ENCODE measurements at places on chromosomes 4 and X.

DNA sequence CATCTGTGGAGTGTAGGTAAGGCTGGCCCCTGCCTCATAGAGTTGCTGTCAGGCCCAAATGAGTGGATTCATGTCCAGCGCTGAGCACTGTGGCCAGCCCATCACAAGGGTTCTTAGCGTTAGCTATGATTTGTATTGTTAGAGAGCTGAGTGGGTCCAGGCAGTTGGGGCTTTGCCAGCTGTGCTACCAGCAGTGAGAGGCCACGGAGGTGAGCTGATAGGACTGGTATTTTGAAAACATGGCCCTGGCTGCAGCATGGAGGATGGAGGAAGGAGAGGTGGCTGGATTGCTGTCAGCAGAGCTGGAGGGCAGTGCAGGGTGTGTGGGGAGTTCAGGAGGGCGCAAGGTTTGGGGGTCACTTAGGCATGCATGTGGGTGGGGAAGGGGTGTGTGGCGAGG is 69.8 kb downstream of the PSAPL1 start:
- no peak for DNase-seq

GRCh38 chrX:126701380-126701779 is 118.1 kb upstream of the PRR32 start:
- DNase-seq, result peak; percentile 29

GRCh38 chr4:66681962-66682361 is 863.3 kb downstream of the CENPC start:
- no peak for DNase-seq

- DNase-seq, result no peak
Observed at GRCh38 chr4:109278594-109279031, 23.8 kb downstream of the COL25A1 start.

GRCh38 chr4:93182722-93183121 is 645.8 kb upstream of the ATOH1 start:
- DNase-seq, result no peak

DNA sequence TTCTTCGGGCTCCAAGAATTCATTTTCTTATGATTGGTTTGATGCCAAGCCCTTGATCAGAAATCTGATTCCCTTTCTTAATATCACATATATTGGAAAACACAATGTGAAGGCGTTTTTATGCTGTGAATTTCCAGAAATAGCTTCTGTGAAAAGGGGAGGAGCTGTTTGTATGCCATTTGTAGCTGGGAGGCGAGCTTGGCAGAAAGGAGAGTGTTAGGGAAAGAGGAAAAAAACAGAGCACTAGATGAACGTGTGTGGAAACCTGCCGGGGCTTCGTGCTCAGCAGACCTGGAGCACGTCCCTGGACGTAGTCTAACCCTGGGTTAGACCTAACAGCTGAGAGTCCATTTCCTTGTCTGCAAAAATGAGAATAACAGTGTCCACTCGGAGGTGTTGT is 3.4 kb downstream of the CLCN4 start:
- DNase-seq, result no peak

- DNase-seq, result peak; percentile 33
Observed at GRCh38 chr4:1856943-1857699, 1.2 kb upstream of the LETM1 start.

DNA sequence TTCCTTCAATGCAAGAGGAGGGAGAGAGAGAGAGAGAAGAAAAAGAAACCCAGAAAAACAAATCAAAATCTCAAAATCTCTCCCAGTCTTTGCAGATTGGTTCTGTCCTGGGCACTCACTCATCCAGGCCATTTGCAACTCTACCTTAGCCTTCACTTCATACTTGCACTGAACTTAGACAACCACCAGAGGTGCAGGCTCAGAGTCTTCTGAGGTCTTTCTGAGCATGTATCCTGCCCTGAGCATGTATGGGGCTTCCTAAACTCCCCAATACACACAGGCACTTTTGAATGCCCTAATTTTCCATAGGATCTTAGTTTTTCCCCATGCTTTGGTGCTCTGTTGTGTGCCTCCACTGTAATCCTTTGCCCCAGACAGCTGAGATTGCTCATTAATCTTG is 2.9 kb downstream of the CFI start:
- no peak for DNase-seq

GRCh38 chr4:137701401-137701800 is 169.1 kb upstream of the PCDH18 start:
- no peak for DNase-seq

GRCh38 chr4:154616287-154616686 is 3.8 kb upstream of the FGG start:
- DNase-seq, result no peak

GRCh38 chrX:151792505-151792904 is 58.0 kb downstream of the CNGA2 start:
- DNase-seq, result no peak

DNA sequence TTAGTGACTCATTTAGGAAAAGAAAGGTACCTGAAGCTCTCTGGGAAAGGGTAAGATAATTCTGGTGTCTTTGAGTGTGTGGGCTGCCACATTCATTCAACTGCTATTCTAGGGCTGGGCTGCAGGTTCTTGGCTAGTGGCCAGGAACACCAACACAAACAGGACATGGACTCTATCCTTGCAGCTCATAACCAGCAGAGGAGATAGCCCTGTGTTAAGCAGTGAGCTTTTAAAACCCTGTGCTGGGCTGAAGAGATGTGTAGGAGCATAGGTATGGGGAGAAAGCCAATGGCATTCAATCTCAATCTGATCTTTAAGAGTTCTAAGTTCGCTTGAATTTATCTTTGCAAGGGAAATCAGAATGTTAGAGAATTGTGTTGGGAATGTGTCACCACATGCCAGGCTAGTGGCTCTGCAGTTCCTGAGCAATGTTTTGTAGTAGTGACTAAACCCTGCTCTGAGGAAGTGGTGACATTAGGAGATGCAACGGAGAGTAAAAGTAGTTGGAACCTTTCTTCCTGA is 39.2 kb downstream of the SGMS2 start:
- peak; percentile 41 for DNase-seq

- DNase-seq, result no peak
Observed at GRCh38 chrX:119942831-119943184, 743 bp downstream of the NKAP start.

- DNase-seq, result no peak
Observed at GRCh38 chrX:150063674-150064073, 125.4 kb upstream of the EOLA2 start.

GRCh38 chrX:130702867-130703707 is 199.9 kb downstream of the ENOX2 start:
- no peak for DNase-seq

GRCh38 chr4:7289589-7289988 is 97.3 kb downstream of the SORCS2 start:
- DNase-seq, result no peak

- DNase-seq, result peak; percentile 86
Observed at GRCh38 chr4:40055863-40056715, 561 bp upstream of the N4BP2 start.

GRCh38 chr4:140330311-140330900 is 43.0 kb upstream of the SCOC start:
- DNase-seq, result no peak

- DNase-seq, result no peak
Observed at GRCh38 chrX:17736478-17736855, 826 bp upstream of the SCML1 start.

DNA sequence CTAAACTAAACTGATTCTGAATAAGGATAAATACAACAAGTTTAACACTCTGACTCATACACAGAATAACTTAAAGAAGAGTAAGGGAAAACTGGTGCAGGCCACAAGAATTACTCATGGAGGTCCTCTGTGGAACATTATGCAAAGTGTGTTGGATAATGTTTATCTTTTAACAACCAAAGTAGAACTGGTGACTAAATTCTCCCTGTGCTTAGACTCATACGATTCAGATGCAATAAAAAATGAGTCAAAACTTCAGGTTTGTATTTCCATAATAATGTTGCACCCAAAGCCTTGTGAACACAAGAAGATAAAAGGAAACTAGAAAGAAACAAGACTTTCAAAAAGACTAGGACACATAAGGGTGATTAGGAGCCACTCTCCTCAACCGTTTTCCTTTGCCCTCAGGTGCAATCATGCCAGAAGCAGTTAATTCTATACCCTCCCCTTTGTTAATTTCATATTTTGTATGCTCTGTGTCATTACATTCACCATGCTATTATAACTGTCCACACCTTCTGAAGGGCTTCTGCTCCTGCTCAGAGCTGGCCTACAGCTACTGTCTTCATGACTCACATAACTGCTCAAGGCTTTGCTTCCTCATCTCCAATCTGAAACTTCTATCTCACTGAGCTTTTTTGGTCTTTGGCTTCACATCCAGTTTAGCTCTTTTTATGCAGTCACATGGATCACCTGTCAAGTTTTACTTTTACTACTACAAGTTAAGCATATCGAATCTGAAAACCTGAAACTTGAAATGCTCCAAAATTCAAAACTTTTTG is 60.2 kb downstream of the KCNIP4 start:
- peak; percentile 57 for DNase-seq

DNA sequence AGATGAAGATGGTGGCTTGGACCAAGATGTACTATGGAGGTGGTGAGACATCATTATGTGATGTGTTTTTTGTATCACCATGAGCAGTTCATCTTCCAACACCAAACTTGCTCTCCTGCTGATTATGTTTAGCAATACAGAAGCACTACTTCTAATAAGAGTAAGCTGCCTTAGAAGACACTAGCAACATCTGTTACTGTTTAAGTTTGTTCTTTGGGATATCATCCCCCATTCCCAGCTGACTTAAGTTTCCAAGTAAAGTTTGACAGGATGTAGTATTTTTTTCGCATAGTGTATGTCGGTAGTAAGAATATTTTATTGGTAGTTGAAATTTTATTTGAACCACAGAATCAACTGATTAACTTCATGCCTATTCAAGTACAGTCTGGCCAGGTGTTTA is 123.5 kb upstream of the BMPR1B start:
- DNase-seq, result no peak

- peak; percentile 38 for DNase-seq
Observed at GRCh38 chrX:15055146-15055930, 182.1 kb downstream of the MOSPD2 start.

DNA sequence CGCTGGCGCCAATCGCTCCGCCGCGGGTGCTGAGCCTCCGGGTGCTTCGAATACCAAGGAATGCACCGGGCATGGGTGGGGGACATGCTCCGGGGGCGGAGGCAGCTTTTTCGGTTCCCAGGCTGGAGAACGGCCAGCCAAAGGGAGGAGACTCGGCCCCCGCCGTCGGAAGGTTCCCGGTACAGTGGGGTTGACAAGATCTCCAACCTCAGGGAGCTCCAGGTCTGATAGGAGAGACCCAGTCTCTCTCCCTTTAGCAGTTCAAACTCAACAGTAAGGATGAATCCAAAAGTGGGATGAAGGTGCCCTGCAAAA is 29.1 kb upstream of the BCORL1 start:
- DNase-seq, result no peak

DNA sequence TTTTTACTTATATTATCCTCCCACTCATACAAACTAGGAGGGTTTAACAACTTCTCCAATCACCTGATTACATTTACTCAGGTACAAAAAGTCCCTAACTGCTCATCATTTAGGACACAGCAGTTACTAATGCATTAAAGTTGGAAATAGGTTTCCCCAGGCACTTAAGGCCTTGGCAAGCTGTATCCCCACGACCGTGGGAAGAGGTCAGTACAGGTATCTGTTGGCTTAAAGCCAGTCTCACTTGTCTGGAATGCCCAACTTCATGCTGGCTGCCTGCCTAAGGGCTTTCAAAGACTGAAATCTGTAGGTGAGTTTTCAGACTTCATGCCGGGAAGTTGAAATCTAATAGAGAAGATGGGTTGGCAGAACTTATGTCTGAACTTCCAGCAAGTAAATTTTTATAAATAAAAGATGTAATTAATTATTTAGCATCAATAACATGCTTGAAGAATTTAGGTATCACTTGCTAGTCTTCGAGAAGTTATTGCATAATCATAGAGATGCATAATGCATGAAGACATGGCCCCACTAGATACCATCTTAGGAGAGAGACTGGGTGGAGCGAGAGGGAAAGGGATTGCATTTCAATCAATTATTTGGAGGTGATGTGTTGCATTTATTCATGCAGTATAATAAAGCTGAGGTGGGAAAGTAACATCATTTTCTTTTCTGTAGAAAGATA is 54.2 kb downstream of the SCD5 start:
- DNase-seq, result no peak

GRCh38 chrX:116628464-116628863 is 165.7 kb upstream of the CT83 start:
- no peak for DNase-seq

DNA sequence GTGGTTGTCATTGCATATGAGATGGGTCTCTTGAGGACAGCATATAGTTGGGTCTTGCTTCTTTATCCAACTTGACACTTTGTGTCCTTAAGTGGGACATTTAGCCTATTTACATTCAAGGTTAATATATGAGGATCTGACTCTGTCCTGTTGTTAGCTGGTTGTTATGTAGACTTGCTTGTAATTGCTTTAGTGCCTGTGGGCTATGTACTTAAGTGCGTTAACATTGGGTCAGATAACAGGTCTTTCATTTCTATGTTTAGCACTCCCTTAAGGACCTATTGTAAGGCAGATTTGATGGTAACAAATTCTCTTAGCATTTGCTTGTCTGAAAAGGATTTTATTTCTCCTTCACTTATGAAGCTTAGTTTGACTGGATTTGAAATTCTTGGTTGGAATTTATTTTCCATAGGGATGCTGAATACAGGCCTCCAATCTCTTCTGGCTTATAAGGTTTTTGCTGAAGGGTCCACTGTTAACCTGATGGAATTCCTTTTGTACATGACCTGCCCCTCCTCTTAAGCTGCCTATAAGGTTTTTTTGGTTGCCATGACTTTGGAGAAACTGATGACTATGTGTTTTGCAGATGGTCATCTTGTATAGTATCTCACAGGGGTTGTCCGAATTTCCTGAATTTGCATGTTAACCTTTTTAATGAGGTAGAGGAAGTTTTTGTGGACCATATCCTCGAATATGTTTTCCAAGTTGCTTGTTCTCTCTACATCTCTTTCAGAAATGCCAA is 162.0 kb downstream of the NKX6-1 start:
- no peak for DNase-seq

GRCh38 chrX:72105436-72105835 is 26.3 kb downstream of the RTL5 start:
- no peak for DNase-seq

- no peak for DNase-seq
Observed at GRCh38 chrX:22147214-22147613, 115.1 kb downstream of the PHEX start.

DNA sequence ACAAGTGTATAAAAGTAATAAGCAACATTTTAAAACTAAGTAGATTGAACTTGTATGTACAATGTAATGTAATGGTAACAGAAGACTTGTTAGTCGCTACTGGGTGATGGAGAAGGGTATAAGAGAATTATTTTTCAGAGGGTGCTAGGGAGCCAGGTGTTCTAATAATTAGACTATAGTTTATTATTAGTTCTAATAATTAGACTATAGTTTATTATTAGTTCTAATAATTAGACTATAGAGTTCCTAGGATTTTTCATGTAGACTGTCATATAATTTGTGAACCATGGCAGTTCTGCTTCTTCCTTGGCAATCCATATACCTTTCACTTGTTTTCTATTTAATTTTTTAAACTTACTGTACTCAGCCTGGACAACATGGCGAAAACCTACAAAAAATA is 117.3 kb upstream of the TSPAN5 start:
- DNase-seq, result no peak
